ENCODE measurements at places on chromosomes 3 and 15.

DNA sequence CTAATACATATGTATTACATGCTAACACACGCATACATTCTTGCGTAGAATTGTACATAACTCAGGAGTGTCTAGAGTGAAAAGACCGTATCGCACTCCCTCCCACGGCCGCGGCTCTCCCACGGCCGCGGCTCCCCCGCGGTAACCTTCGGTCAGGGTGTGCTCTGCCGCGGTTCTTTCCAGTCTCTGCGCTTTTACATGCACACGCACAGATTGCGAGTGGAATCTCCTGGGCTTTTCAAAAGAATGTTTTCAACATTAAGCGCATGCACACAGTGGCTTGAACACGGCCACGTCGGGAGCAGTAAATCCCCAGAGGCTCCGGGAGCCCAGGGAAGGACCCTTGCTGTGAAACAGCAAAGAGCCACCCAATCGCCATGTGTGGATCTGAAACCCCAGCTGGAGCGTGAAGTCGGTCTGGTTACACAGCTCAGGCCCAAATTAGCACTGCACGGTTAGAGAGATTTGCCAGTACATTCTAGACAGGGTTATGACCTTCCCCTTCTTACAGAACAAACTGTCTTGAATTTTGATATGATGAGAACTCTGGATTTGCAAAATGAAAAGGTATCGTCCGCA is 805 bp upstream of the RGMA start:
- no peak for DNase-seq

DNA sequence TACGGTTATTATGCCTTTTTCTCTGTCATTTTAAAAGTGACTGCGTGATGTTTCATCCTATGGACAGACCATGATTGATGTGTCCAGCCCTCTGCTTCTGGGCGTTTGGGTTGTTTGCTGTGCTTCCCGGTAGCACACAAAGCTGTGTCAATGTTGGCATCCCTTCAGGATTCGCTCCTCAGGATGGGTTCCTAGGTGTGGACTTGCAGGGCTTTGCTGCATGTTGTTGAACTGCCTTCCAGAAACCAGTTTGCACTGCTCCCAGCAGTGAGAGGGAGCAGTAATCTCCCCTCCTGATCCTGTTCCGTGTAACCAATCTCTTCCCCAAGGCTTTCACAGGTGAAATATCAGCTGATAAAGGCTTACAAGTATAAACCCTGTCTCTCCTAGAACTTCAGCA is 787 bp downstream of the TRPM1 start:
- DNase-seq: no peak

DNA sequence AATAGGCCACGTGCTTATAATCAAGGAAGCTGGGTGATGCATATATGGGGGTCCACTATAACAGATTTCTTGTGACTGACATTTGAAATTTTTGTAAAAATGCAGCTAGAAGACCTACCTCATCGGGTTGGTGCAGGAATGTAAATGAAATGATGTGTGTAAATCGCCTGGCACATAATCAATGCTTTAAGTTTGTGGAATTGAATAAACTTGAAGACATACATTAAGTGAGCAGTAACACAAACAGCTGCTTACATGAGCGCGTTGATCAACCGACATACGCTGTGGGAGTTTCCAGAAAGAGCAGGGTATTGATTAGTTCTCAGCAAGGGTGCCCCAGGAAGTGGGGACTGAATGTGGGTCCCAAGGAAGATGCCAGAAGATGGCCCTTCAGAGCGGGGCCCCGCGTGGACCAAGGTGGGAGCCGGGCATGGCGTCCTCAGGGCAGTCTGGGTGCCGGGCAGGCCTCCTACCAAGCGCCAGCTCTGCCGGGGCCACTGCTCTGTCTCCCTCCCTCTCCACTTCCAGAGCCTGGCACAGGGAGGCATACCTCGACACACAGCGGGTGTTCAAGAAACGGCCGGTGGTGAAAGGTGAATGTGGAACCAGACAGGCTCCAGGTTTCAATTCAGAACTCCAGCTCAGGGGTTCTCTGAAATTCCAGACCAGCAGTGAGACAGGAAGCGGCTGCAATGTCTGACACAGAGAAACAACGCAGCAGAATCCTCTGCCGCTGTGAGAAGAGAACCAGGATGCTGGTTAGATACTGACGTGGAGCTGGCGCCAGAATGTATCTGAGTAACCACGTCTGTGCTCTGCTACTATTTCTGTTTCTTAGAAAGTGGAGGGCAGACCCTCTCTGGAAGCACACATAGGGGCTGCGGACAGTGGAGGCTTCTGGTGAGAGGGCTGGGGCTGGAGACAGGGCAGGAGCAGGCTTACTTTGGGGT is 12.6 kb downstream of the BFSP2 start:
- DNase-seq: no peak

GRCh38 chr3:169666376-169667165 is 3.1 kb upstream of the MECOM start:
- no peak for DNase-seq

- DNase-seq: no peak
These were observed 2.7 kb downstream of the CHST13 start for GRCh38 chr3:126526668-126527005.

DNA sequence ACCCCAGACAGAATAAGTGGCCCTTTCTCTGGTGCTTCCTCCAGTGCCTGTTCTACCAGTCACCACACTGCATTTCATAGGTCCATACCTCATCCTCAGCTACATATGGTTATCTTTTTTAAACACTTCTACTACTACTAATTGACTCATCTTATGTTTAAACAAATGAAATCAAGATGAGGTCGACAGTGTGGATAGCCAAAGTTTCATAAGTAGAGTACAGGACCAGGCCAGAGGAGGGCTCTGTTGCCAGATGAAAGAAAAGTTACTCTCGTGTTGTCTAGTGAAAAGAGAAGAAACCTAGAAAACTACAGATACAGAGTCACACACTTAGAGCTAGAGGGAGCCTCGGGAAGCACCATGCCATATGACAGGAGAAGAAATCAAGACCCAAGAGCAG is 296.1 kb downstream of the VPS13C start:
- no peak for DNase-seq

- no peak for DNase-seq
These were observed 247.9 kb downstream of the CD47 start for GRCh38 chr3:107842940-107843339.

GRCh38 chr3:117219296-117219695 is 509.7 kb downstream of the TUSC7 start:
- no peak for DNase-seq

- DNase-seq: no peak
These were observed 20.1 kb downstream of the ZBTB38 start for GRCh38 chr3:141388395-141388794.

DNA sequence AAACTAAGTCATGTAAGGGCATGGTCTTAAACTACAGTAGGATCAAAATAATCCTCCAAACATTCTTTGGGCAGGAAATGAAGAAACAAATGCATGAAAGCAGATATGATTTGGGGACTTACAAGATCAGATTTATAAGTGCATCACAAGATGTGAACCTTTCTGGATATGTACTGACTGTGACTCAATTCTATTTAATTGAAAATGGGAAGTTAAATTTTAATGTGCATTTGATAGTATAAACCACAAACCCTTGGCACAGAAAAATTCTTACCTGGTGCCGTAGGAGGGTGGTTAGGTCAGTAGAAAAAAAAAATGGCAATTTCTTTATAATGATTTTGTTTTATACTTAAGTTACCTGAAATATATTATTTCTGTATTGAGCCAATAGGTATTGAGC is 262.5 kb upstream of the TGFBR2 start:
- no peak for DNase-seq

GRCh38 chr15:35671197-35671596 is 125.2 kb upstream of the DPH6 start:
- DNase-seq: no peak

- no peak for DNase-seq
These were observed 406.4 kb upstream of the NPAP1 start for GRCh38 chr15:24269166-24269571.

- DNase-seq: peak; percentile 36
These were observed 85.0 kb downstream of the FAM81A start for GRCh38 chr15:59522988-59523461.

- DNase-seq: no peak
These were observed 99.6 kb downstream of the TUSC7 start for GRCh38 chr3:116809208-116809607.

DNA sequence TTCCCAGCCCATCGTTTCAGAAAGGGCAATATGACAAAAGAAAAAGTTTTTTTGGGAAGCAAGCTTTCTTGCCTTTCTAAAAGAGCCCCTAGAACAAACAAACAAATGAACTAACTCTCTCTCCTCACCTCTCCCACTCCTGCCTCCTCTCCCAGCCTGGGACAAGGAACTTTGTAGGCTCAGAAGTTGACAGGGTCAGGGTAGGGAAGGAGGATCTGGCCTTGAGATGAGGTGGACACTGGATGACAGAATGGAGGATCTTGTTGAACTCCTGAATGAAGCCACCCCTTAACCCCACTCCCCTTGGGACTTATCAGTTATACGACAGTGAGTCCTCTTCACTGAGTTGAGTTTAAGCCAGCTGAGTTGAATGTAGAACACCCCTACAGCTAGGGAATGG is 1.6 kb upstream of the ITGA11 start:
- no peak for DNase-seq

GRCh38 chr3:81218023-81218422 is 543.4 kb downstream of the GBE1 start:
- no peak for DNase-seq

- DNase-seq: no peak
These were observed 241.9 kb downstream of the NTRK3 start for GRCh38 chr15:88014454-88015160.

- no peak for DNase-seq
These were observed 27.6 kb downstream of the RUBCN start for GRCh38 chr3:197709135-197709534.

GRCh38 chr15:73832657-73833056 is 40.7 kb upstream of the TBC1D21 start:
- no peak for DNase-seq

DNA sequence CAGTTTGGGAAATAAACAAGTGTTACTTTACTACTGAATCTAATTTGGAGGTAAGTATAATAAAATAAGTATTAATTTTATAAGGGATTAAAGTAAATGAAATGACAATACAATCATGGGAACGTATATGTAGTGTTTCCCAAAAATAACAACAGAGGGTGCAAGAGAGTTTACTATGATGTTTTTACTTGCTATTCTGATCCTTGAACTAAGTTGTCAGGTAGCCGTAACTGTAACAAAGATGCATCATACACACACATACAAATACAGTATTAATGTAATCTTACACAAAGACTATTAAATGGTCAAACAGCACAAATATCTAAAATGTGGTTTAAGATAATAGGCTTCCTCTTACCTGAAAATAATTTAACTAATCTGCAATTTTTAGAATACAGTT is 311.4 kb downstream of the TBC1D5 start:
- no peak for DNase-seq

DNA sequence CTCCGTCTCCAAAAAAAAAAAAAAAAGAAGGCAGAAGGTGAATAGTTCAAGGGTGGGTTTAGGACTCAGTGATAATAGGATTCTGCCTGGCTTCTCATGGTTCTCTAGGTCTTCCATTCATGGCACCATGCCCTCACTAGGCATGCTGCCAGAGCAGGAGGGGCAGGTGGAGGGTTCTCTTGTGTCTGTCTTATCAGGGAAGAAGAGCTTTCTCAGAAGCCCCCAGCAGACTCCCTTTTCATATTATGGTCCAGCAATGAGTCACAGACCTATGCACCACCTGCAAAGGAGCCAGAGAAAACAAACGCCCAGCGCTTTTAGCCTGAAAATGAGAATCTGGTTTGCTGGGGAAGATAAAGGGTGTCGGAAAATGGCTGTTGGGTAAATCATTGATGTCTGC is 3.0 kb downstream of the CCR2 start:
- no peak for DNase-seq

DNA sequence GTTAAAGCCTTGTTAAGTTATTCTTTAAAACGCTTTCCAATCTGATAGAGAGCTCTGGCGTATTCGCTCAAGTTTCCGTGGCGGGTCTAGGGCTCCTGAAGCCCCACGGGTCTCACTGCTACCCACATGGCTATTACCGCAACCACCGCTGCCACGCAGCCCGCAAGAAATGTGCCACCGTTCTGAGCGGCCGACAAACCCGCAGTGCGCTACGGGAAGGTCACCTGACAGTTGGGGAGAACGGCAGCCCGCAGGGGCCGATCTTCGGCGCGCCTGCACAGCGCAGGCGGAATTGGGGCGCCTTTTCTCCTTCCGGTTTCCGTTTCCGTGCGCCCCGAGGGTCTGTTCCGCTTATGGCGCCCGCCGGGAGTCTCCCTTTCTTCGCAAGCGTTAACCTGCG is 76.6 kb upstream of the SNRPN start:
- DNase-seq: no peak

GRCh38 chr15:40106203-40107161 is 2.2 kb downstream of the BMF start:
- DNase-seq: peak; percentile 53

DNA sequence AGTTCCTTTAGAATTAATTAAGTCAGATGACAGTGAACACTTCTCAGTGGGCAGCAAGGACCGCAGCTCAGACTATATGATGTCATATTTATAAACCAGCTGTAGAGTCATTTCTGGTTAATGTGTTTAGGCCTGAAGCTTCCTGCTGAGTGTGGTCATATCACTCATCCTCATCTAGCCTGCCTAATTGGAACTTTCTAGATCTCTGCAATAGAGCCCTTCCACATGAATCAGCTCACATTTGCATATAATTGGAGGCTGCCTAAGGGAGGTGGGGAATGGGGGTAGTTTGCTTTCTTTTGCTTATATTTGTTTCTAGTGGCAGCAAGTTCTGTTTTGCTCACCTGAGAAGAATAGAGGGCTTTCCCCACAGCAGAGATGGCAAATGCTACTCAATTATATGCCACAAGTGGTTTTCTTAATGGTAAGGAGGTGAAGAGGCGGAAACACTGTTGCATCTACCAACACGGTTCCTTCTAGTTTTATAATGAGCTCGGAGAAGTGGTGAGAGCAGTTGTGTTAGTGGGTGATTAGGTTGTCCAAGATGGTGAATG is 148.1 kb downstream of the KLHL25 start:
- DNase-seq: peak; percentile 50

DNA sequence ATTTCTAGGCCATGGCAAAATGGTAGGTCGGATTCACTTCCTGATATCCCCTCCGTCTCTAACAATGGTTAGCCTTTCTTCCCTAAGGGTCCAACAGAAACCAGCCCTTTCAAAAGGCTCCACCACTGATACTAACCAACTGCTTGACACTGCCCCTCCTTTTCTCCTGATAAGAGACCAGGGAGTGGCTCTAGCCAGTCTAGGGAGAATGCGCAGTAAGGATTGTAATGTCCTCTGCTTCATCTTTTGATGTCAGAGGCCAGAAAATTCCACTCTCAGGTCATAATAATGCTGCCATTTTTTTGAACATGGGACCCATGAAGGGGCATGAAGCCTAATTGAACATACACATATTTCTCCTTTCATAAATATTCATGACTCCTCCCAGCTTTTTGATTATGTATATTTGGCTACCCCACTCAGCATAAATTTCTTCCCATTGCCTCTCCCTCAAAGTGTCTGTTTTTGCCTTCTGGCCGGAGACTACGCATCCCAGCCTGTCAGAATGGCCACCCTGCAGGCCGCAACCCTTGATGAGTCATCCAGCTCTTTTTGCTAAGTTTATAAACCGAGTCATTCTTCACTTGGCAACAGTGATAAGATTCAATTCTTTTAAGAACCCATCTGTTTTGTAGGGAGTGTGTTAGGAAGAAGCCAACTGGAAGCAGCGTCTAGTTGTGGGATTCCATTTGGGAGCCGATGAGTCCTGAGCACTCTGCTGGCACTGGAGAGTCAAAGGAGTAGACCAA is 189.0 kb upstream of the MCTP2 start:
- no peak for DNase-seq
